ENCODE measurements at places on chromosomes 11 and 22. TPM values are rescaled to one million over a fixed set of nuclear protein-coding genes. Genes with fewer than 3 reads are reported as not detected.

The MLC1 gene
- total RNA-seq: 0.13 TPM

The MRGPRE gene
- not detected for total RNA-seq

The P2RY2 gene
- not detected for total RNA-seq

The C22orf42 gene
- total RNA-seq: not detected

The F2 gene
- total RNA-seq: 0.41 TPM

The SNU13 gene
- 372 TPM for total RNA-seq

The OR8A1 gene
- total RNA-seq: not detected

The NXPE4 gene
- not detected for total RNA-seq

The LRRC32 gene
- 5.8 TPM for total RNA-seq

The KRTAP5-8 gene
- not detected for total RNA-seq

The SERPINH1 gene
- total RNA-seq: 17.6 TPM

The APOBEC3B gene
- total RNA-seq: 2.1 TPM

The YPEL4 gene
- 0.05 TPM for total RNA-seq

The MRGPRX4 gene
- total RNA-seq: not detected

The SCN4B gene
- total RNA-seq: not detected

The TYR gene
- not detected for total RNA-seq

The MPEG1 gene
- total RNA-seq: 0.18 TPM

The OR52I1 gene
- total RNA-seq: not detected

The ABCG4 gene
- total RNA-seq: not detected

The RIC3 gene
- total RNA-seq: 14.5 TPM

The FAM111B gene
- 9.9 TPM for total RNA-seq

The FGF4 gene
- total RNA-seq: not detected

The CWF19L2 gene
- 11.4 TPM for total RNA-seq

The CDC42EP1 gene
- 0.13 TPM for total RNA-seq

The C1QTNF4 gene
- 0.18 TPM for total RNA-seq

The NLRX1 gene
- total RNA-seq: 9.7 TPM

The CARD10 gene
- total RNA-seq: 0.26 TPM

The SLC7A4 gene
- 0.13 TPM for total RNA-seq

The SPDYC gene
- not detected for total RNA-seq

The FAT3 gene
- 0.14 TPM for total RNA-seq

The GPHA2 gene
- not detected for total RNA-seq

The APOBEC3C gene
- 51.2 TPM for total RNA-seq

The TEF gene
- total RNA-seq: 3.0 TPM

The SLC35F2 gene
- 42.4 TPM for total RNA-seq

All from activated T-cell treated with anti-CD3 and anti-CD28 coated beads, Interleukin-2, amount 50 U/mL, for 4 hours (primary cell).